Epithelial cell of proximal tubule (primary cell): ENCODE measurements at places on chromosomes 7 and 10. TPM values are rescaled to one million over a fixed set of nuclear protein-coding genes. Genes with fewer than 3 reads are reported as not detected.

Gene SYT15B
- 0.07 TPM in 1 of 2 replicates, not detected in the other for total RNA-seq

Gene KLF14
- total RNA-seq = 0.14 TPM in 1 of 2 replicates, not detected in the other

Gene TTYH3
- 93.3 and 97.6 TPM in 2 replicates for total RNA-seq

Gene SH2B2
- 3.8 and 13.6 TPM in 2 replicates for total RNA-seq

Gene VAX1
- total RNA-seq = not detected in 2 replicates
